ENCODE measurements at places on chromosomes 6 and 20.

- H3K4me3 ChIP-seq, result no peak overlapping the region
- no peak overlapping the region for H3K27ac ChIP-seq
- H3K36me3 ChIP-seq, result no peaks in the 10 kb centered on the region
- no peaks in the 10 kb centered on the region for H3K27me3 ChIP-seq
- peaks cover 16% of the 10 kb centered on the region for H3K4me1 ChIP-seq
These were observed 12.0 kb downstream of the LRP11 start for GRCh38 chr6:149852180-149852579.

GRCh38 chr6:23784301-23784919 lies 341.6 kb upstream of the NRSN1 start:
- no peak overlapping the region for H3K4me3 ChIP-seq
- no peaks in the 10 kb centered on the region for H3K27me3 ChIP-seq
- H3K4me1 ChIP-seq, result no peaks in the 10 kb centered on the region

GRCh38 chr6:98880486-98880885 lies 46.1 kb downstream of the POU3F2 start:
- no peak overlapping the region for H3K27ac ChIP-seq
- H3K27me3 ChIP-seq, result no peaks in the 10 kb centered on the region
- H3K4me3 ChIP-seq, result no peak overlapping the region

DNA sequence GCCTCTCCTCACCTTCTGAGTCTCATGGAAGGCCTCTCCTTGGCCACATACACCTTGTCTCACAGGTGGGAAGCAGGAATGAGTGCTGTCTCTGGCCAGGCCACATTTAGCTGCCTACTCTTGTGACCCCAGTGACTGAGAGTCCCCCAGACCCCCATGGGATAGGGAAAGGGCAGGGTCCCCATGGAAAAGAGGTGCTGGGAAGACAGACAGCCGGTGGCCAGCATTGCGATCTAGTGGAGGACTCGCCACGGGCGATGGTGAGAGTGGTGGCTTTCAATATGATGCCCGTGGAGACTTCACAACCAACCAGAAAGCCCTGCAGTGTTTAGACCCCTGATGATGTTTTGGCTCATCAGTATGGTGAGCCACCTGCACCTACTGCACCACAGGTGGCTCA lies 19.8 kb downstream of the MANBAL start:
- no peaks in the 10 kb centered on the region for H3K4me1 ChIP-seq
- H3K4me3 ChIP-seq, result no peak overlapping the region
- no peak for DNase-seq
- H3K27me3 ChIP-seq, result no peaks in the 10 kb centered on the region
- H3K27ac ChIP-seq, result no peak overlapping the region

DNA sequence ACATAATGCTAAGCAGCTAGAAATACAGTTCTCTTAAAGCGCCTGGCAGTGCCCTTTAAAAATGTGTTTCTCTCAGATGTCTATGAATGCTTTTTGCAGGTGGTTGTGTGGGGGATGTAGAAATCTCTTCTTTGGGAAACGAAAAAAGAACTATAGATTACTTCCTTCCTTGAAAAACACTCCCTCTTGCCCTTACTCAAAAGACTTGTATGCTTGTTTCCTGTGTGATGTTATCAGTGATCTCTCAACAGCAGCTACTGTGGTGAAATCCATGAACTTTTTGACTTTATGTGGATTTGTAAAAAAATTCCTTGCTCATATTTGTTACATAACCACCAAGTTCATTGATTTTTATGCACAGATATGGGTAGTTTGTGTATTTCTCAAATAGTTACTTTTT lies 916.5 kb downstream of the QKI start:
- H3K36me3 ChIP-seq, result no peaks in the 10 kb centered on the region
- H3K27me3 ChIP-seq, result no peaks in the 10 kb centered on the region
- H3K4me3 ChIP-seq, result no peak overlapping the region
- no peaks in the 10 kb centered on the region for H3K4me1 ChIP-seq

DNA sequence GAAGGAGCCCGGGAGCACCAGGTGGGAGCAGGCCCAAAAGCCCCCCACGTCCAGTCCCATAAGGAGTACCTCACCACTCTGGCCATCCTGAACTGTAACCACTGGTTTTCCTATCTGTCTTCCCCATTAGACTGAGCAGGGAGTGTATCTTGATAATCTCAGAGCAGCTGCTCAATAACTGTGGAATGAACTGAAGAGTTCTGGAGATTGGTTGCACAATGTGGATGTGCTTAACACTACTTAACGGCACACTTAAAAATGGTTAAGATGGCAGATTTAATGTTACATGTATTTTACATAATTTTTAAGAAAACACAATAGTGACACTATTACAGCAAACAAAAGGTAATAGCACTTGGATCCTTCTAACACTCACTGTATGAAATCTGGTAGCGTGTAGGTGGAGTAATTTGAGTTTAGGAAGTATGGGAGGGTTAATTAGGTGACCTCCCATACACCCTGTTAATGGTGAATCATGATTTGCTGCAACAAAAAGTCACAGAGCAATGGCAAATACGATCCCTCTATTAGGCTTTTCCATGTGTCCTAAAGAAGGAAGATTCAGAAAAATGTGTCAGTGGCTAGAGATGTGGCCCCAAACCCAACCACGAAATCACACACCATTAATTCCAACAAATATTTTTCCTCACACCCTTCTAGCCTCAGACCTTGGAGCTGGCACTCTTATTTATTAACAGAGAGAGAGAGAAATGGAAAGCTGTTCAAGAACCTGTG lies 18.4 kb downstream of the TRAM2 start:
- H3K27me3 ChIP-seq, result no peaks in the 10 kb centered on the region
- no peaks in the 10 kb centered on the region for H3K36me3 ChIP-seq
- peak overlapping the region; percentile 36 for H3K27ac ChIP-seq
- H3K4me1 ChIP-seq, result peaks cover 65% of the 10 kb centered on the region

- DNase-seq, result no peak
- H3K4me3 ChIP-seq, result no peak overlapping the region
- no peak overlapping the region for H3K27ac ChIP-seq
- H3K36me3 ChIP-seq, result no peaks in the 10 kb centered on the region
- H3K27me3 ChIP-seq, result no peaks in the 10 kb centered on the region
- H3K4me1 ChIP-seq, result peaks cover 8% of the 10 kb centered on the region
These were observed 1.9 kb downstream of the GCNT2 start for GRCh38 chr6:10522929-10523573.

- H3K36me3 ChIP-seq, result peaks cover 14% of the 10 kb centered on the region
- DNase-seq, result no peak
- no peaks in the 10 kb centered on the region for H3K27me3 ChIP-seq
- H3K4me1 ChIP-seq, result peaks cover 36% of the 10 kb centered on the region
- peak overlapping the region; percentile 91 for H3K27ac ChIP-seq
These were observed 519 bp downstream of the MTRF1L start for GRCh38 chr6:153001767-153002612.

DNA sequence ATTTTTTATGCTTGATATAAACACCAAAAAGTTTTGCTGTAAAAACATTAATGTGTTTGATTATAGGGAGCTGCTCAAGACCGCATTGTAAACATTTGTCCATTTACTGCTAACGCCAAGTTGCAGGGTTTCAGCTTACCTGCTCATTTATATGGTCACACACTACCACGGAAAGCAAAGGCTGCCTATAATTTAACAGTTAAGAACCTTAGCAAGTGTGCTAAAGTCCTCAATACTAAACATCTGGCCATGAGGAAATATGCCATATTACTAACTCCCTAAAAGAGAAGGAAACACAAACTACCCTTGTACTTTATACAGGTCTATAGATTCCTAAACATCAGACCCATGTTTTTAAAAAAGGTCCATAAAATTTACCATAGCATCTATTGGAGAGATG lies 129.5 kb downstream of the ASCC3 start:
- no peak for DNase-seq
- no peaks in the 10 kb centered on the region for H3K36me3 ChIP-seq
- no peaks in the 10 kb centered on the region for H3K27me3 ChIP-seq
- H3K27ac ChIP-seq, result no peak overlapping the region
- H3K4me1 ChIP-seq, result no peaks in the 10 kb centered on the region

GRCh38 chr6:154995254-154996015 lies at the start of gene TIAM2:
Gene TIAM2, plus strand, starts transcription at chr6:154995315. Its CDS starts 133,909 bp downstream, at chr6:155129224.
- peak within 1 kb of the TSS; percentile 53 for H3K4me3 ChIP-seq
- no peaks in the 10 kb centered on the region for H3K27me3 ChIP-seq
- H3K36me3 ChIP-seq, result no peaks in the 10 kb centered on the region
- H3K27ac ChIP-seq, result no peak within 1 kb of the TSS
- DNase-seq, result no peak
- H3K4me1 ChIP-seq, result peaks cover 10% of the 10 kb centered on the region

DNA sequence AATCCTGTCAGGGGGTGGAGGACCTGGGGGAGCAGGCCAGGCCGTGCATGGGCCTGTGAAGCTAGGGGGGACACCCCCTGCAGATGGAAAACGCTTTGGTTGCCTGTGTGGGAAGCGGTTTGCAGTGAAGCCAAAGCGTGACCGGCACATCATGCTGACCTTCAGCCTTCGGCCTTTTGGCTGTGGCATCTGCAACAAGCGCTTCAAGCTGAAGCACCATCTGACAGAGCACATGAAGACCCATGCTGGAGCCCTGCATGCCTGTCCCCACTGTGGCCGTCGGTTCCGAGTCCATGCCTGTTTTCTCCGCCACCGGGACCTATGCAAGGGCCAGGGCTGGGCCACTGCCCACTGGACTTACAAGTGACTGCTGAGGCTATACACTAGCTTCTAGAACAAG lies 1.8 kb downstream of the ZBTB9 start:
- DNase-seq, result no peak
- H3K27me3 ChIP-seq, result no peaks in the 10 kb centered on the region
- peaks cover 28% of the 10 kb centered on the region for H3K4me1 ChIP-seq
- no peak overlapping the region for H3K27ac ChIP-seq

DNA sequence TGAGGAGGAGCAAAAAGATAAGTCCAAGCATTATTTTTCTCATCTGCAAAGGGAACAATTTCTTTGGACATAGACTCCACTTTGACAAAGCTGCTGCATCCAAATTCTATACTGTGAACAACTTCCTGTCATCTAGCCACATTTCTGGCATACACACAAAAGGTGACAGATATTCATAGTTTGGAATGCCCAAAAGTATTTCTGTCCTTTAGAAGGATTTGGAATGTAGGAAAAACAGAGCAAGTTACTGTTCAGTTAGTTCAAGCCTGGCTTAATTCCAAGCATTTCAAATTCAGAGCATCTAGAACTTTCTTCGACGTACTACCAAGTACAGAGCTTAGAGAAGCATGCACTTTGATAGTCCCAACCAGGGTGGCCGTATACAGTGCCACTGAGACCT lies 134.0 kb downstream of the PDE7B start:
- no peaks in the 10 kb centered on the region for H3K36me3 ChIP-seq
- DNase-seq, result no peak
- H3K27ac ChIP-seq, result no peak overlapping the region
- H3K27me3 ChIP-seq, result no peaks in the 10 kb centered on the region
- H3K4me1 ChIP-seq, result no peaks in the 10 kb centered on the region
- no peak overlapping the region for H3K4me3 ChIP-seq
